Left forelimb (tissue), 1 donor: ENCODE measurements at places on chromosomes 16 and 17.

DNA sequence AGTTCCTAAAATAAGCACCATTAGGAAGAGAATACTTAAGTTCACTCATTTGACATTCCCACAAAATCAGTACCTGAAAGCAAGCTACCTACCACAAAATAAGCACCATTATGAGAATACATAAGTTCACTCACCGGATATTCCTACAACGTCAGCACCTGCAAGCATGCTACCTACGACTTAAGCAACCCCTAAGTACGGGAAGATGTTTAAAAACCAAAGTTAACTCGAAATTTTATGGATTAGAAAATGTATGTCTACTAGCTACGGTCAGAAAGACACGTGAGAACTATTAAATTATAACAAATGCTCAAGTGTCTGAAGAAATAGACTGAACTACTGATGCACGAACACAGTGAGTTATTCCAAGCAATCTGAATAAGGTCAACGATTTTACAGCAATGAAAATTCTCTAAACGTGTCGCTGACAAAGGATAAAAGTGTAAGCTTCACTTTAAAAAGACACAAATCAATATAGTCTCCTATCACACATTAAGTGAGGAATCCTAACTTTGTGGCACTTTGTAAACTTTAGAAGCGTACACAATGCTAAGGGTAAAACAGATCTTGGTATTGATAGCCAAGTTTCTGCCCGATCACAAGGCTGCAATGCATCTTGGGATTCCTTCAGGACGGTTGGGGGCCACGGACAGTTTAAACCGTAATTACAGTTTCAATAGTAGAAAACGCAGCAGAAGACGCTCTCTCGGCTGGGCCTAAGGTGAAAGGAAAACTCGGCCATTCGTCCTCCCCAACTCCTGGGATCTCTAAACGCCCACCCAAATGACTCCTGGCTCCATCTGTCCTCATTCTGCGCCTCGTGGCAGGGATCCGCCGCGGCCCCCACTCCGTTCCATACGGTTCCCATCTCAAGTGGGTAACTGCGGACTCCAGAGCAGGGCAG lies 1.3 kb downstream of the GSPT1 start:
- peak; percentile 64 for DNase-seq

DNA sequence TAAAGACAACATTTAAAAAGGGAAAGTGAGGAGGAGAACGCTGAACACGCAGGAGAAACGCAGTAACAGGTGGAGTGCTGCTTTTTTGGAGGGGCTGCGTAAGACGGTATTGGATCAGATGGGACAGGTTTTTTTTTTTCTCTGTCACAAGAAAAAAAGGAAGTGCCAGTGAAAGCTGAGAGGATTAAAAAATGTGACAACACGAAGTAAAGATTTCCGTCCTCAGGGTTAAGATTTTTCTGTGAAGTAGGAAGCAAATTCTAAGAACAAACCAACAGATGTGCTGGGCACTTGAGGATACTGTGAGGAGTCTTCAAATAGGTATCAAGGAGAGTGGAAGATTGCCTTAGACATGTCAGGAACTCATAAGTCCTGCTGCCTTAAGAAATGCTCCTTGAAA lies 5.8 kb upstream of the ABCA9 start:
- DNase-seq = no peak

GRCh38 chr16:35910409-35910808 lies 2451.0 kb downstream of the TP53TG3F start:
- no peak for DNase-seq

GRCh38 chr16:88076211-88076931 lies 125.1 kb downstream of the BANP start:
- no peak for DNase-seq

- DNase-seq = peak; percentile 62
Observed at GRCh38 chr16:31078597-31079341, 4.5 kb downstream of the ZNF646 start.

DNA sequence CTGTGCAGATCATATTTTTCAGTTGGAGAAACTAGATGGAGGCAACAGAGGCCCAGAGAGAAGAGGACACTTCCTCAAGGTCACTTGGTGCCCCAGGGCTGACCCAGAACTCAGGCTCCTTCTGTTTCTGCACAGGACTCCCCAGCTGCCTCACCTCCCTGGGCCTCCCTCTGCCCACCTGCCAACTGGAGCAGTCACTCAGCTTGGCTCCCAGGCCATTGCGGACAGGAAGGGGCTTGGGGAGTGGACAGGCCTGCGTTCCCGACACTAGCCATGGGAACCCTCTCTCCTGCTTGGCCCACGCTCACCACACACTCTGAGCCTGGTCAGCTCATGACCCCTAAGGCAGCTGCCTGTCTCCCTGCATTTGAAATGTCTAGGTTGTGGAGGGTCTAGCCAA lies 78.1 kb upstream of the BRD7 start:
- DNase-seq = no peak

DNA sequence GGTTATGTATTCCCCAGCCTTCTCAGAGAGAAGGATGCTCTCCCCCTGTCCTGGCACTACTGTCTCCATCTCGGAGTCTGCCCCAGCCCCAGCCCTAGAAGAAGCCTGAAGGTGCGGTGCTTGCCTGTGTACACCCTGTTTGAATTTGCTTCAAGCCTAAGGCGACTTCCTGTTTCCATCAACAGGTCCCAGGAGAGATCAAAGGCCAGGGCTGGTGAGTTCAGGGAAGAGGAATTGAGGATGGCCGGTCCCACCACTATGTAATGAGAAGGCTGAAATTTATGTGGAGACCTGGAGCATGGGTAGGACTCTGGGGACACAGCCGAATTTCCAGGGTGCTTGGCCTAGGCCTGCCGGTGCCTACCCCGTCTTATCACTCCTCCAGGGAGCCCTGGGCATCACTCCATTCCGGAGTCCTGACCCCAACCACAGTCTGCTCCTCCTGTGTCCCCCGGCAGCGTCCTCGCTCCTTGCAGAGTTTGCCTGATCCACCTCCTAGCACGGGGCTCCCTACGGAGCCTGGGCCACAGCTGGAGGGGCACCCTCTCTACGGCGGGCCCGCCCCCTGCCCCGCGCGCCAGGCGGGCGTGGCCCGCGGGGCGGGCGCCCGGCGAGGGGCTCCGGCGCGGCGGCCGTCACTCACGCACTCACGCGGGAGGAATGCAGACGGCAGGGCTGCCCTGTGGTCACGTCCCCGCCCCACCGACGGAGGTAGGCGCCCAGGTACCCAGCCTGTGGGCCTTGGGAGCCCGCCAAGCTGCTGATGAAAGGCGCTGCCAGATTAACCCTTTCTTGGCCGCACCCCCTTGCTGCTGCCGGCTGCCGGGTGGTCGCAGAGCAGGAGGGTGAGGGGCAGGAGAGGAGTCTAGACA lies 53.8 kb upstream of the TAC4 start:
- DNase-seq = no peak

GRCh38 chr16:1993731-1994131 lies 4.0 kb downstream of the SYNGR3 start:
- no peak for DNase-seq

DNA sequence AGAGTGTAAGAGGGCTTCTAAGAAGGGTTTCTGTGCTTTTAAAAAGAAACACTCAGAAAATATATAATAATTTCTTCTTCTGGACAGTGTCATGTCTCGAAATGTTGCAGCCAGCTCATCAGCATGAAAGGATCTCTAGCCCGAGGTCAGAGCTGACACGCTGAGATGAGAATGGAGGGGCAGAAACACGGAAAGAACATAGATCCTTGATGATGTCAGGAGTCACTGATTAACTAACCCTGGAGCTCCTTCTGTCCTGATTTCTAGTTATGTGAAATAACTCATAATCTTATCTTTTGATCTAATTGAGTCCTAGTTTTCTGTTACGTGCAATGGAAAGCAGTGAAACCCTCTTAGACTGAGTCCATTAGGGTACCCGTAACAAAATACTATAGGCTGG lies 10.3 kb upstream of the TOX3 start:
- no peak for DNase-seq

DNA sequence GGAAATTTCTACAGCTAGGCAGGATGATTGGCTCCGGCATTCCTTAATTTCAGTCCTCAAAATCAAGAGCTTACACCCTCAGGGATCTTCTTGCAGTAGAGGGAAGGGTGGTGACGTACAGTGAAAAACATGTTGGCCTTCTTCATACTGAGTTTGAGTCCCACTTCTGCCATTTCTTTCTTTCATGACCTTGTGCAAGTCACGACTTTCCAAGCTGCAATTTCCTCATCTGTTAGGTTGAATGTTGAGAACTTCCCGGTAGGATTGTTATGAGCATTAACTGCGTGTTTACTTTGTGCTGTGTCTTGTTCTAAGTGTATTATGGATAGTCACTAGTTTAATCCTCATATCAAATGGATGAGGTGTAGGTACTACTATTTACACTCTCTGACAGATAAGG lies 7.9 kb downstream of the SENP3 start:
- no peak for DNase-seq

DNA sequence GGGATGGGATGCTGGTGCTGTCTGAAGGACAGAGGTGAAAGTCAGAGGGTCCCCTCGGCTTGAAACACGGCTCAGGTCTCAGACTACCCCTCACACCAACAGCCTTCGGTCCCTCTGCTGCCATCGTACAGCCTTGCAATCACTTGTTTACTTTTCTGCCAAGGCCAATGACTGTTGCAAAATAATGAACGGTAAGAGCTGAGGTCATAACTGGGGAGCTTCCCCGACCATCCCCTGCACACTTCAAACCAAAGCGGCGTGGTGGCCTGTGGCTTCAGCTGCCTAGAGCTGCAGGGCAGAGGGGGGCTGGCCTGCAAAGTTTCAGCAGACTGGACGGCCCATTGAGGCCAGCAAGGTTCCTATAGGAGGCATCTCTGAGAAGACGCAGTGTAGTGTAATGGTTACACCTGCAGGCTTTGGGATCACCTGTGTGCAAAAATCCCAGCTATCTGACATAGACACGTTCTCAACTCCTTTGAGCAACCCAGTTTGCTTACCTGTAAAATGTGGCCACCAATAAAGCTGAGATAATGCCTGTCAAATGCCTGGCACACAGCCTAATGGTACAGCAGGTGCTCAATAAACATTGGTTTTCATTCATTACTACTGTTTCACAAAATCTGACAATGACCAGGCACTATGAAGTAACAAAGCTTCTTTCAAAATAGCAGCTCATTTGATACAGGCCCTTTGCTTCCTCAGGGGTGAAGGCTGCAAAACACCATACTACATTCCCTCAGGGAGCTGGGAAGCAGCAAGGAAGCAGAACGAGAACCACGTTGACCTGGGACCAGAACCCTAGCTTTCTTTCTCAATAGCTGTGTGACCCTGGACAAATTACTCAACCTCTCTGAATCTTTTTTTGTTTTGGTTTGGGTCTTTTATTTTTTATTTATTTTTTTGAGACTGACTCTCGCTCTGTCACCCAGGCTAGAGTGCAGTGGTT lies 5.0 kb downstream of the PAM16 start:
- DNase-seq = no peak

- DNase-seq = no peak
Observed at GRCh38 chr17:49823614-49824013, 24.3 kb downstream of the TAC4 start.

- no peak for DNase-seq
Observed at GRCh38 chr16:14125708-14126107, 54.6 kb downstream of the MRTFB start.

DNA sequence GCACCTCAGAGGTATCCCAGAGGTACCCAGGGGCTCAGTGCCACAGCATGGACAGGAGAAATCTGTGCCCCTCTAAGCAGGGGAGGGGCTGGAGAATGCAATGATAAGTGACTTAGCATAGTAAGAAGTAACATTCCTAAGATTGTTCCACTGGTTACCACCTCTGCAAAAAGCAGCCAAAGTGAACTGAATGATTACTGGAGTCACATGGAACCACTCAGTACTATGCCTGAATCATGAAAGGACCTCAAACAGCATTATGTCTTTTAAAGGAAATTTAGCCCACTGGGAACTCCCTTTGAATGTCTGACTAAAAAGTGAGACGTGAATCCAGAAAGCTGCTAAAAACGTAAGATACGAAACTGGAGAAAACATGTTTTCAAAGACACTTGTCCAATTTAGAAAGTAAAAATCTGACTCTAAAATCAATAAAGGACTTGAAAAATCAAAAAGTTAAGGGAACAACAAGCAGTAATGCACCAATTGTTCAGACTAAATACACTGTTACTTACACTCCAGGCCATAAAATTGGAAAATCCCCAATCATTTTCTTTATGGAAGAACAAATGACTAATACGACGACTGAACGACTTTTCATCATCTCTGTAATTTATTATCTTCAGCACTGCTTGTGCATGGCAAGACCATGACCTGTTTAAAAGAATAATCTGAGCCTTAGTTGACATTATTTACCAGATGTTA lies 38.6 kb downstream of the LITAFD start:
- DNase-seq = no peak

DNA sequence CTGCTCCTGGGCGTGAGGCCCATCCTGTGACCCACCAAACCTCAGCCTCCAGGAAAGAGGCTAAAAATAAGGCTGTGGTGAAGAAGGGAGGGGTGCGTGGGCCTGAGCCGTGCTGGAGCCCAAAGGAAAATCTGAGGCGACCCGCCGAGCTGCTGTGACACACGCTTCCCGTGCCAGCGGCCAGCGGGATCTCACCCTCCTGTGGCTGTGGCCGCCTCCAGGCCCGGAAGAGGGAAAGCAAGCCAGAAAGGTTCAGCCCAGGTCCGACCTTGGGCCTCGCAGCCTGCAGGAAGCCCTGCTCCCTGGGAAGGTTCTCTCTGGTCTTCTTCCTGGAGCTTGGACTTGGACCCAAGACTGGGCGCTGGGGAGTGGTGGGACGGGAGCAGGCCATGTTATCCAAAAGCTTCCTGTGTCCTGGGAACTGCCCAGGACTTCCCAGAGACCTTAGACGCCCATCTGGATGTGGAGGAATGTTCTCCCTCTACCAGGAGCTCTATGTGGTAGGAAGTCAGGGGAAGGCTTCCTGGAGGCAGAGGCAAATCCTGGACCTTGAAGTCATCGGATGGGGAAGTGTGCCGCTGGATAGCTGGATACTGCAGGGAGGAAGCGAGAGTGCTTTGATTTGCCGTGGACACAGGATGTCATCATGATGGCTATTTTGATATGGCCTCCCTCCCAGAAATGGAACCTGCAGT lies 11.4 kb downstream of the SPNS2 start:
- DNase-seq = no peak

DNA sequence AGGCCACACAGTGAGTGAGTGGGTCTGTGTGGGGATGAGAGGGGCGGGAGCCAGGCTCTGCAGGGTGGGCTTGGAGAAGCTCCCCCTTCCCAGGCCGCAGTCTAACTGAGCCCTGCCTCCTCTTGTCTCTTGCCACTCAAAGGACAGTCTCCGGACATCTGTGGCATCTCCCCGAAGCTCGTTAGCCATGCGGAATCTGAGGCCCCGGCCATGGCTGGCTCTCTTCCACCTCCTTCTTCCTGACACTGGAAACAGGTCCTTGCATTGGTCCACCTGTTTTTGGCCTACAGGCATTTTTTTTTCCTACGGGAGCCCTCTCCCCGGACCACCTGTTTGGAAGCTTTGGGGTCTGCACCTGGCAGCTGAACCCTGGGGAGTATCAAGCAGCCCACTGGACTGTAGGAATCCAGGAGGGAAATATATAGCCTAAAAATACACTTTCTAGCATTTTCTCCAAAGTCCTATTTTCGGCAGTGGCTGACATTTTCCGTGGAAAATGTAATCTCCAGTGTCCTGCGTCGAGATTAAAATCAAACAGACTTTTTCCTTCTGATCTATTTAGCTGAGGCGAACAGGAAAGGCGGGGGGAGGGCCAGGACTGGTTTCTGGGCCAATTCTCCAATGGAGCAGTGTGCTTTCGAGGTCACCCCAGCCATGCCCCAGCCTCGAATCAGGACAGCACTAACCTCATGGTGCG lies 9.1 kb downstream of the ATP2A3 start:
- no peak for DNase-seq
